Endothelial cell (in vitro differentiated cells): ENCODE measurements at places on chromosomes 7 and 10.

DNA sequence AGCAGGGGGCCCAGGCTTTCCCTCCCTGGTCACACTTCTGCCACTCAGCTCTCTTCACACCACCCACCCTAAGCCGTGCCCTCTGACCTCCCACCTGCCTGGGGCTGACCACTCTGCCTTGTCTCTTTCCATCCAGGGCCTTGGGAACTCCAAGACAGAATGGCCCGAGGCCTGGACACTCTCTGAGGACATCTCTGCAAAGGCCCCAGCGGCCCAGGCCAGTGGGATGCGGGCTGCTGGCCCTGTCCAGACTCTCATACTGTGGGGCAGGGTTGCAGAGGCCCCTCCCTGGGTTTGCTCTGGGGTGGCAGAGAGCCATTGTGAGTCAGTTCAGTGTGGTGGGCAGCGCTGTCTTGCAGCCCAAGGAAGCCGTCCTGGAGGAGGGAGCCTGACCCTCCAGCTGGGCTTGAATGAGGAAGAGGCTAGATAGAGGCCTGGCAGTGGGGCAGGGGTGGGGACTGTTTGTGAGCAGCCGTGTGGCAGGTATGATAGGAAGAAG is 39.9 kb upstream of the RABGEF1 start:
- DNase-seq = no peak

DNA sequence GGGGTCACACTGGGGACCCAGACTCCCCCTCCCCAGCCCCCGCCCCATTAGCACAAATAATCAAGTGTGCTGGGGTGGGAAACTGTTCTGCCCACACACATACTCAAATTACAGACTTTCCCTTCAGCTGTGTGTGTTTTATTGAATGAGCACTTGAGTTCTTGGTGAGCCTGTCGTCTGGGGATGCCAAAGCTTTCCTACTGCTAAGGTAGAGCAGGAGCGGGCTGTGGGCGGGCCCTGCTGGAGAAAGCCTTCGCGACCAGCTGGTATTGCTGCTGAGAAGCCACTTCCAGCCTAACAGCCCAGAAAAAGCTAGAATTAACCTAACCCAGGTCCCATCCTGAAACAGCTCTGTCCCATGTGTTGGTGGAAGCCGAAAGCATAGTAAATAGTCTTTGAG is 87.0 kb upstream of the KMT2E start:
- no peak for DNase-seq

DNA sequence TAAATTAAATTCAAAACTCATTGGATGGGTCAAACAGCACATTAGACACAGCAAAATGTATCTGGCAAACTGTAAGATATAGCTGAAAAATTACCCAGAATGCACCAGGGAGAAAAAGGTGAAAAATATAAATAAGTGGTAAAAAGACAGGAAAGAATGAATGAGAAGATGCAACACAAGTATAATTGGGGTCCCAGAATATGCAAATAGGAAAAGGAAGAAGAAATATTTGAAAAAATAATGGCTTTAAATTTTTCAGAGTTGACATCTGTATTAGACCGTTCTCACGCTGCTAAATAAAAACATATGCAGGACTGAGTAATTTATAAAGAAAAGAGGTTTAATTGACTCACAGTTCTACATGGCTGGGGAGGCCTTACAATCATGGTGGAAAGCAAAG is 167.7 kb upstream of the PLXNA4 start:
- DNase-seq = no peak

DNA sequence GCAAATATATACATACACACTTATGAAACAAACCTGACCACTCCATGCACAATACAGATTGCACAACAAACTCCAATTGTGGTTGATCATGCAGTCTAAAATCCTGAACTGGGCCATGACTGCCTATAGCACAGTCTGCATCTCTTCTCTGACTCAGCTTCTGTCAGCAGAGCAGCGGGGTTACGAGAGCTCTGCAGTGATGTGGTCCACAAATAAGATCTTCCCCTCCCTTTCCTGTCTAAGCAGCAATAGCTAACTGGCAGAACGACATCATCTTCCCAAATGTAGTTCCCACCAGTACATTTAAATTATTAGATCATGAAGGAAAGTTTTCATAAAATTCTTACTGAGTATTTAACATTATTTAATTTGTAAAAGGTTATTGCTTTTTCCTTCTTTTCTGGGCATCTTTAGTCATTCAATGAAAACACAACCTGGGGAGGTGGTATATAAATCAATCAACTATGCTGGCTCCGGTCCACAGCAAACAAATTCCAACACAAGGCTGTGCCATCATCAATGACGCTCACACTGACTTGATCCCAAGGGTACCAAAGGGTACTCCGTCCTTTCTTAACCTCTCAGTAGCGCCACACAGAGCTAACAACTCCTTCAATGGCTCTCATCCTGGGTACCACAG is 17.1 kb downstream of the ARHGAP21 start:
- no peak for DNase-seq

DNA sequence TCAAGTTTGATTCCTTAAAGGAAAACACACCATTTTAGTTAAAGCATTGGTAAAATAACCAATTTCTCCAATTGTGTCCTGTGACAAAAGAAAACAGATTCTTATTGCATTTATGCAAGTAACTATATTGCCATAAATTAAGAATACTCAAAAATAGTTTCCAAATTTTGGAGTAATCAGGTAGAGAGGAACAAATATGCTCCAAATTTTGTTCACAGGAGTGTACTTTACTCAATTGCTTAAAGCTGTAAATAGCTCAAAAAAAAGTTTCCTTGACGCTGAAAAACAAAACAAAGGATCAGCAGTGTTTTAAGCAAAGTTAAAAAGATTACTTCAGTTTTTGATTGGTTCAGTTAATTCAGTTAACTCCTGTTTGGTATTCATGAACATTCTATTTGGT is 52.2 kb upstream of the INHBA start:
- DNase-seq = no peak

DNA sequence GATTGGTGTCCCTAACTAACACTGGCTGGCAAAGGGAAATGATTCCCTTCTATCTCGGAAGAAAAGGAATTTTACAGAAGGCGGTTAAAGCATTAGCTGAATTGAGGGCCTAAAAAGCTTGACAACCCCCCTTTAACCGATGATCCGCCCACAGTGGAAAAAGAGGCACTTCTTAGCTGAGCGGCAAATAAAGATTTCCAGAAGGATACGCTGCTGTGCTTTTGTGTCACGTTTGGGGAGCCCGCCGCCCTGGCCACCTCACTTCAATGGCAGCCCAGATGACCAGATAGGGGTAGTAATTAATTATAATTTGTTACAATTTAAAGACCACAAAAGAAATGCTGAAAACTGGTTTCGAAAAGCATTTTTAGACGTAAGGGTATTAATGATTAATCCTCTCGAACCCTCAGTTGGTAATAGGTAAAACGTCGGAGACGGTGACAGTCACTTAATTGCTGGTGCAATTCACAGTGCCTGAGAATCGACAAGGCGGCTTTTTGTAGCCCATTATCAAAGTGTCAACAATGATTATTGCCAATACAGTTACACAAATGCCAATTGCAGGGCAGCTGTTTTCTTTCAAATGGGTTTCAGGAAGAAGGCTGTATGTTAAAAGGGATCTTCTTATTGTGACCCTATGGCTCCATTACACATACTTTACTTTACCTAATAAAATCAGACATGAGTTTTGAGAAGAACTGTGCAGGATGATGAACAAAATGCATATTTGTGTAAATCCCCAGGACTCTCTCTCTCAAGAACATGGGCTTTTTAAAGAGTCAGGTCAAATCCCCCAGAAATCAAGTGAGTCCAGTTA is 154.1 kb downstream of the PIP4K2A start:
- no peak for DNase-seq

DNA sequence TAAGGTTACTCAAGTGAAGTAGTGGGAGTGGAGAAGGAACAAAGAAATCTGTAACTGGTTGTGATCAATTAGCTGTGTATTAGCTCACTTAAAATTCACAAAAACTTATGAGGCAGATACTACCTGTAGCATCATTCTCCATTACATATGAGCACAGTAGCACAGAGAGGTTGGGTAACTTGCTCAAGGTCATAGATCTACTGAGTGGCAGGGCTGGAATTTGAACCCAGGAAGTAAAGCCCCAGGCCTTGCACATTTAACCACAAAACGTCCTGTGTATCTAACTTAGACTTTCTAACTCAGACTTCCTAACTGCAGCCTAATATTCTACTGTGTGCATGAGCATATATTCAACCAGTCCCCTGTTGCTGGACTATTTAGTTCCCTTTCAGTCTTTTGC is 5.6 kb upstream of the SLF2 start:
- no peak for DNase-seq

- no peak for DNase-seq
Measured at GRCh38 chr7:116528008-116528789, 3.4 kb downstream of the CAV1 start.

DNA sequence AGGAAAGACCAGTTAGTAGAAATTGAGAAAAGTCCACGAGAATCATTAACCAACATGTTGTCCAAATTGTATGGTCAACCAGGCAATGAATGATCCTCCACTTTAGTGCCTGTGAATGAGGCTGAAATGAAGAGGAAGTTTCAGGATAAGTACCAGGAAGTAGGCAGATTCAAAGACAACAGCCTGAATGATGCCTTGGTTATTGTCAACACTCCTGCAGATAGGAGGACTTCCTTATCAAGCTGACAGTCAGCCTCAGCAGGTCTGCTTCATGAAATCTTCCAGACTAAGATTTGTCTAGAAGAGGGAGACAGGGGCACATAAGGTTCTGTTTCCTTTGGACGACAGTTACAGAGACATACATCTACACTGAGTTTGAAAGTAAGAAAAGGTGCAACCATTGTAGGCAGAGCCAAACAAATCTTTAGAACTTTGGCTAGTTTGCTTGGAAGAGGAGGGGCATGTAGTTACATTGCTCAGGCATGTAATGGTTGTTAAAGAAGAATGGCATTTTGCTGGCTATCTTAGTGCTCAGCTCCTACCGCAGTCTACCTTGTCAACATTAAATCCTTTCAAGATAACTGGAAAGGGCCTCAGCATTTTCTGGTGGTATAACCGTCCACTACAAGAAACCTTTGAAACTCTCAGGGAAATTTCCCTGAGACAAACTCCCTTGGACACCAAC is 81.4 kb downstream of the ABI1 start:
- DNase-seq = no peak
